Stimulated activated CD8-positive, alpha-beta memory T cell treated with anti-CD3 and anti-CD28 coated beads, Interleukin-4, amount 100 ng/mL, for 4 hours (primary cell): ENCODE measurements at places on chromosomes 1 and 21.

DNA sequence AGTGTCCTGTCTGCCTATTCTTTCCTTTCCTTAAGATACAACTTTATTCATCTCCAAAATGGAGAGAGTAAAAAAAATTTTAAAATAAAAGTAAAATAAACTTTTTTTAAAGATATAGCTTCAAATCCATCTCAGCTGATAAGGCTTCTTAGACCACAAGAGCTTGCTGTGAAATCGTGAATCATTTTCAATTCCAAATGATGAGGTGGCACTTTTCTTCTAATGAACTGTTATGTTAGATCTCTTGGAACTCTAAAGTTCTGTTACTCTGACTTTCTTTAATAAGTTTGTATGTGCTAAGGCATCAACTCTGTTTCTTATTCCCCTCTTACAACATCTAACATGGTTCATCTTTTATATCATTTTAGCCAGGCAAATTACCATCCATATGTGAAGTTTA, 4.5 kb downstream of the SH3GLB1 start:
- DNase-seq = no peak

- no peak for DNase-seq
Measured at GRCh38 chr1:27318596-27318995, 3.4 kb upstream of the TMEM222 start.

GRCh38 chr1:14544319-14544718, 54.2 kb upstream of the KAZN start:
- no peak for DNase-seq

DNA sequence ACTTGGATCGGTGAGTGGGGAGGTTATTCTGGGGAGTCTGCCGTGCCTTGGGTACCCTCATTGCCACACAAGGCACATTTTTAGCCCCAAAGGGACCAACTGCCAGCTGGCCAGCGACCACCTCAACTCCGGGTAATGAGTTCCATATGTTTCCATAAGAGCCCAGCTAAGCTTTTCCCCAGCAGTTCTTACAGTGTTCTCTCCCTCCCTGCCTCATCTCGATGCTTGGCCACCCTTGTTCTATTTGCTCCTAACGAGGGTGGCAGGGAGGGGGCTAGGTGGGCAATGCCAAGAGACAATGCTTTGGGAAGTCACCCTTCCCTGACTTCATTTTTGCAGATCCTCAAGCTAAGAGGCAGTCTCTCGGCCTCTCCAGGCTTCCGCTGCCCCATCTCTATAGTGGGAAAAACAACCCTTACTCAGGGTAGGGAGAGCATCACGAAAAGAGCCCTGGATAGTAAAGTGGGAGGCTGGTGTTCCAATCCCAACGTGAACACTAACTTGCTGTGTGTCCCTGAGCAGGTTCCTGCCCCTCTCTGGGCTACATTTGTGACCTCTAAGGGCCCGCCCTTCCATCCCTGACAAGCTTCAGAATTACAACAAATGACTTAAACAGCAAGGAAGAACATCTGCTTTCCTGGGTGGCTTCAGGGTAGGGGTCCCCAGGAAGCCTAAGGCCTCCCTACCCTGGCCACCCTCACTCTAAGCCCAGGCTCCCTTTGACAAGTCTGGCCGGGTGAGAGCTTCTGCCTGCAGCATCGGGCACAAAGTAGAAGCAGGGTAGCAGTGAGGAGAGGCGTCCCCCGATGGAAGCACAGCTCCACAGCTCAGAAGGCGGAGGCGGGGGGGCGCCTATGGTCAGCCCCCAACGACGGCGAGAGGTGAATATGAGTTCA, 5.8 kb downstream of the ID3 start:
- DNase-seq = no peak
